ENCODE measurements at places on chromosomes 13 and 19.

- DNase-seq = no peak
These were observed 1.8 kb upstream of the CALR start for GRCh38 chr19:12936582-12936981.

- no peak for DNase-seq
These were observed 21.1 kb upstream of the CFAP97D2 start for GRCh38 chr13:114157869-114158495.

- no peak for DNase-seq
These were observed 10.1 kb downstream of the ZNF714 start for GRCh38 chr19:21092109-21092508.

GRCh38 chr13:23876265-23876664, 12.9 kb downstream of the MIPEP start:
- DNase-seq = no peak

DNA sequence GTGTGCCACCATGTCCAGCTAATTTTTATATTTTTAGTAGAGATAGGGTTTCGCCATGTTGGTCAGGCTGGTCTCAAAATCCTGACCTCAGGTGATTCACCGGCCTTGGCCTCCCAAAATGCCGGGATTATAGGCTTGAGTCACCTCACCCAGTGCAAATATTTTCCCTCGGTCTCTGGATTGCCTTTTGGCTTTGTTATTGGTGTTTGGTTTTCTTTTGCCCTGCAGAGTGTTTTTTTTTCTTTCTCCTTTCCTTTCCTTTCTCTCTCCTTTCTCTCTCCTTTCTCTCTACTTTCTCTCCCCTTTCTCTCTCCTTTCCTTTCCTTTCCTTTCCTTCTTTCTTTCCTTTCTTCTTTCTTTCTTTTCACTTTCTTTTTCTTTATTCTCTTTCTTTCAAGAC, 33.2 kb downstream of the KDM4B start:
- DNase-seq = no peak

DNA sequence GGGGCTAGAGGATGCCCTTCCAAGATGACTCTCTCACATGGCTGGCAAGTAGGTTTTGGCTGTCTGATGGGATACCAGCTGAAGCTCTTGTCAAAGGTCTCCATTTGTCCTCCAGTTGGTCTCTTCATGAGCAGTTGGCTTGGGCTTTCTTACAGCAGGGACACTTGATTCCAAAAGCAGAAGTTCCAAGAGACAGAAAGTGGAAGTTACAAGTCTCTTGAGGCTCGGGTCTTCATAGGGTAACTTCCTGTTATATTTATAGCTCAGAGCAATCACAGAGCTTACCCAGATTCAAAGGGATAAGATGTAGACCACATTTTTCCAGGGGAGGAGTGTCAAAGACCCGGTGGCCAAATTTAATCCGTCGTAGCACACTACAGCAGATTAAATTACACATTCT, 440.0 kb downstream of the RFC3 start:
- no peak for DNase-seq

GRCh38 chr19:17565611-17566010, 10.2 kb downstream of the COLGALT1 start:
- no peak for DNase-seq

DNA sequence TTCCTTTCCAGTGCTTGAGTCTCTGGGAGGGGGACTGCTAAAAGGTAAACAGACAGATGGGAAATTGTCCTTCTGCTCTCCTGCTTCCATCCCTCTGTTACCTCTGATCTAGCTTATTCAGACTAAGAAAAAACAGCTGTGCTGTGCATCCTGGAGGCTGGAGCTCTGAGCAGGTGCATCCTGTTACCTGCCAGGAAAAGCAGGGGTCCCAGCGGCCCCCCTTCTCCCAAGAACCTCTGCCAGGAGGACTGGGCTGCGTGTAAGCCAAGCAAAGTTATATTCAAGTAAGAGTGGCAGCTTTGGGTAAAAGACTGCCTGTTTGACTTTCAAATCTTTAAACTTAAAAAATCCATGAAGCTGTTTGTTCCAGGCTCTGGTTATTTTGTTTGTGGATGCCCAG, 75.1 kb downstream of the C13orf42 start:
- DNase-seq = peak; percentile 32

DNA sequence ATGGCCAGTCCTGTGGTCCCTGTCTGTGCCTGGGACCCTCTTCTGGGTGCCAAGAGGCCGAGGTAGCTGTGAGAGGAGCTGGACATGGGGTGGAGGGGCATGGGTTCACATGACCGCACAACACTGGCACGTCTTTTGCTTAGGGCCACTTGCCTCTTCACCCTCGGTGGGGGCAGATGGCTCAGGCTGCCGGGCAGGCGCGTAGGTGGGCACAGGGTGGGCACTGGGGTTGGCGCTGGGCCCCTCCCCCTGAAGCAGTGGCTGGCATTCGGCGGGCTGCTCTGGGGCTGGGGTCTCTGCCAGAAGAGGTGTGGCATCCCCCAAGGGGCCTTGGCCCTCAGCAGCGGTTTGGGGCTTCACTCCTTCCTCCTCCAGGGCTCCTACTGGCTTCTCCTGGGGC, 8.4 kb downstream of the PALM3 start:
- no peak for DNase-seq

DNA sequence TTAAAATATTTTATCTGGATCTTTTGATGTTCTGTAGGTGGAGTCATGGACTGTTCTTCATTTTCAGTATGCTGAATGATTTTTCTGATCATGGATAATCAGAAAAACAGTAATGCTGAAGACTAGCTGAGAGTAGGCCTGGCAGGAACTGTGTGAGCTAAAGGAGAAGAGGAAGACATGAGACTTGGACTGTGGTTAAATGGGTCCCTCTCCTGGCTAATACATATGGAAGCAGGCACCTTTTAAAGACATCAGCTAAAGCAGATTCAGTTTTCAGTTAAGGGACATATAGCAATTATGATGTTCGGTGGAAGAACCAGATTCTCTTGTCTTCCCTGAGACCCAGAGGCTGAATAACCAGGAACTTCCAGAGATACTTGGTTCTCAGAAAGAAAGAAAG, 169.4 kb downstream of the OLFM4 start:
- peak; percentile 27 for DNase-seq

- DNase-seq = no peak
These were observed 12.2 kb downstream of the SERP2 start for GRCh38 chr13:44385847-44386246.

GRCh38 chr19:41746593-41747227, 8.6 kb upstream of the CEACAM6 start:
- DNase-seq = peak; percentile 77

GRCh38 chr19:4279530-4280422, 710 bp downstream of the SHD start:
- DNase-seq = no peak

DNA sequence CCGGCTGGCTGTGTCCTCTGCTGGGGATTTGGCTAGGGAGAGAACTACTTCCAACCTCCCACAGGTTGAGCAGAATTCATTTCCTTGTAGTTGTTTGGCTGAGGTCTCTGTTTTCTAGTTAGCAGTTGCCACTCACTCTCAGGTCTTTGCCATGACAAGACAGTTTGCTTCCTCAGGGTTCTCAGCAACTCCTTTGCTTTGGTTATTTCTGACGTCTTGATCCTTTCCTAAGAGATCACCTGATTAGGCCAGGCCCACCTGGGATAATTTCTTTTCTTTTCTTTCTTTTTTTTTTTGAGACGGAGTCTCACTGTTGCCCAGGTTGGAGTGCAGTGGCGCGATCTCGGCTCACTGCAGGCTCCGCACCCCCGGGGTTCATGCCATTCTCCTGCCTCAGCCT, 9.4 kb upstream of the CACNG8 start:
- DNase-seq = no peak

DNA sequence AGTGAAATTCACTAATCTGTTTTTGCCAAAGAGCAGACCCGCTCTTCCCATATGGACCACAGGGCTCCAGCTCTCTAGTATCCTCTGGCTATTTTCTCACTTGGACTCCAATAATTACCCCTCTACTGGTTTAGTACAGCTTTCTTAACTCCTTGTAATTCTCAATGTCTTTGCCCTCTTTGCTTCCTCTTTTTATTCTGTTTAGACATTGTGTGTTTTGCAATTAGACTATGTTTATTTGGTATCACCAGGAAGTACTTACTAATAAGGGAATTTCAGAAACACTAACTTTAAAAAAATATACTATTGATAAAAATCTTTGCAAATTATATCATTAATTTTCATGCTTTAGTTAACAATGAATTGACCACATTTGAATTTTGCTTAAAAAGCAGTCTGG, 111.6 kb upstream of the OBI1 start:
- no peak for DNase-seq

DNA sequence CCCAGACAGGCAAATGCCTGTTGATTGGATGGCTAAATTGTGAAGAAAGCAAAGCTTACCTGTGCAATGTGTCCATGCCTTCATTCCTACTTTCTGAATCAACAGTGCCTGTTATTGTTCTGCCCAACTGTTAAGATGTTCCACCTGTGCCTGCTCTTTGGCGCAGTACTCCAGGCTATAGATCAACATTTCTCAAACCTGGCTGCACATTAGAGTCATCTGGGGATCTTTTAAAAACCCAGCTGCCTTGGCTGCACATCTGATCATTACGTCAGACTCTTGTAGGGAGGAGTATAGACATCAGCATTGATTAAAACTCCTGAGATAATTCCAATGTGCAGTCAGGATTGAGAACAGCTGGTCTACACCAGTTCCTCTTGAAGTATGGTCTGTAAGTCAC, 16.2 kb upstream of the CPB2 start:
- no peak for DNase-seq

GRCh38 chr19:41352609-41353465, 885 bp downstream of the TGFB1 start:
- peak; percentile 19 for DNase-seq

DNA sequence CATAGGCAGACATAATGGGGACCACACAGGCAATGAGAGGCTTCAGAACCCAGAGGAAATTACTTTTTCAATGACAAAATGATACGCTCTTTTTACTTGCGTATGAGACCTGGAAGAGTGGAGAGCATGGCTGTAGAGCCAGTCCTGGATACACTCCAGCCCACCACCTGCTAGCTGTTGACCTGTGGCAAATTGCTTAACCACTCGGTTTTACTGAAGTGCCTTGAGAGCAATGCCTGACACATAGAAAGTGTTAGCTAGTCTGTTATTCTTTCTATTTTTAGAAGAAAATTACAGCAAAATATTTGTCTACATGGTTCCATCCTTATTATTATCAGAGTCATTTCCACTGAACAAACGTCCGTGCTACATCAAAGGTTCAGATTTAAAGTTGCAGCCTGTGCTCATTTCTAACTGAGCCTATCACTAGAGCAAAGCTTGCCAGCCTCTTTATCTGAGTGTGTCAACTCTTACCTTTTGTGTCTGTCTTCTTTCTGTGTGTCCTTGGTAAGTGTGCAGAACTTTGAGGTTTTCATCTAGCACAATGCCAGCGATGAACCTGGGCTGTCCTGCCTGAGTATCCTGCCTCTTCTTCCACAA, 9.6 kb upstream of the GPR183 start:
- DNase-seq = peak; percentile 56

GRCh38 chr19:19110410-19111135, 27.7 kb downstream of the TMEM161A start:
- DNase-seq = no peak

DNA sequence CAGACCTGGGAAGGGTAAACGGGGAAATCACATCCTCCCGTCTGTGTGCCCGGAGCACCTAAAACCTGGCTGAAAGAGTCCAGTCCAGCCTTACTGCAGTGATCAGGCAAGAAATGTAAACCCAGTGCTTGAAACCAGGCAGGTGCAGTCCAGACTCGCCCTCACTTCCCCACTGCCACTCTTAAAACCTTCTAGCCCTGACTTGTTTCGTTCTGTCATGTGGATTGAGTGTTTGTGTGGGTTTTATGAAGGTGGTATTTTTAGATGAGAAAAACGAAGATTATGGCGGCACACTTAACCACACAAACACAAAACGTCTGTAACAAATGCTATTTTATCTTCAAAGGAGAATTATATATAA, 839 bp upstream of the CKAP2 start:
- DNase-seq = peak; percentile 81

DNA sequence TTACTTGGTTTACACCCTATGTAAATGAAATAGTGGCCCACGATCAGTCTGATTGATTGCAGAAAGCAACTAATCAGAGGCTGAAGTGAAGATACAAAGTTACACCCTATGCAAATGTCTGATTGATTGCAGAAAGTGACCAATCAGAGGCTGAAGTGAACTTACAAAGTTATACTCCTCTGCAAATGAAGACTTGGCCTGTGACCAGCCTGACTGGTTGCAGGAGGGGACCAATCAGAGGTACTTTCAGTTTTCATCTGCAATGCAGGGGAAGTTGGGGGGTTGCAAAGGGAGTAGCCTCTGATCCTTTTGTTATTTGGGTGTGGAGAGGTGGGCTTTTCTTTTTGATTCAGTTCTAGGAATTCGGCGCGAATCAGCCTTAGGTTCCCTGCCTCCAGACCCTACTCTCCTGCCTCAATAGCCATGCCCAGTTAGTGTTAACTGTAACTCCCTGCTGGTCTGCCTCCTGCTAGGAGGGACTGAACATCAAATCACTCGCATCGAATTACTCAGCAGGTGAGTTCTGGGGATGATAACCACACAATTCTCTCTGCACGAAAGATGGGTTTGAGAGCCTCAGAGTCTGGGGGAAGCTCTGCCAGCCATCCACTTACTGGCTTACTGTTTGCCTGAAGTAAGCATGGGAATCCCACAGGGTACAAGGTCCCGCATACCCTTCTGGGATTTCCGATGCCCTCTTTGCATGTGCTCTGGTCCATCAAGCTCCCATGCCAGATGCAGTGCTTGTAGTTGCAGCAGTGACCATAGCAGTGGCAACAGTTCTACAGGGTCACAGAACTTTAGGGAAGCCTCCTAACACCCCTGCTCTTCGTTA, 7.5 kb downstream of the ARL11 start:
- no peak for DNase-seq

DNA sequence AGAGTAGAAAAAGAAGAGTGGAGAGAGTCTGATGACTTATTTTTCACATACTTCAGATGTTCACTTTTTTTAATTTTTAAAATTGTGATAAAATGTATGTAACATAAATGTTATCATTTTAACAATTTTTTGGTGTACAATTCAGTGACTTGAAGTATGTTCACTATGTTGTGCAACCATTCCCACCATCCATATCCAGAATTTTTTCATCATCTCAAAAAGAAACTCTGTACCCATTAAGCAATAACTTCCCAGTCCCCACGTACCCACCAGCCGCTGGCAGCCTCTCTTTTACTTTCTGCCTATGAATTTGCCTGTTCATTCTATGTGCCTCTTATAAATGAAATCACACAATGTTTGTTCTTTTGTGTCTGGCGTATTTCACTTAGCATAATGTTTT, 43.3 kb downstream of the SKA3 start:
- no peak for DNase-seq

GRCh38 chr13:24931450-24932251, 164.3 kb upstream of the PABPC3 start:
- DNase-seq = no peak

GRCh38 chr13:30870049-30870884, 35.8 kb upstream of the MEDAG start:
- DNase-seq = no peak

GRCh38 chr13:49453465-49453864, 9.4 kb downstream of the SETDB2 start:
- no peak for DNase-seq

Measured in NCI-H1105 treated with DMSO at 0.1 percent for 48 hours (cell line).